ENCODE measurements at places on chromosomes 11 and 22.

DNA sequence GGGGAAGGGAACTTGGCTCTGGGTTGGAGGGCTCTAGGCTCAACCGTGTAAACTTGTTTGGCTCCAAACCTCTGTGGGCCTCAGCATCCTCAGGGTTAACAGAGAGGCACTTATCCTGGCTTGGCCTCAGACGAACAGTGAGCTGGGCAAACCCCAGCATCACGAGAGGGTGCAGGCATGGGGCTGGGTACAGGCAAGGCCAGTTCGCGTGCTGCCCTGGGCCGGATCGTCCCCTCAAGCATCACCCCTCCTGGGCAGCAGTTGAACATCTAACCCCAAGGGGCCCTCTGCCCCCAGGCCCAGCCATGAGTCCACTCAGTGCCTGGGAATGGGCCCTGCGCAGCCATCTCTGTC lies 1.9 kb downstream of the EHBP1L1 start:
- no peak for DNase-seq

DNA sequence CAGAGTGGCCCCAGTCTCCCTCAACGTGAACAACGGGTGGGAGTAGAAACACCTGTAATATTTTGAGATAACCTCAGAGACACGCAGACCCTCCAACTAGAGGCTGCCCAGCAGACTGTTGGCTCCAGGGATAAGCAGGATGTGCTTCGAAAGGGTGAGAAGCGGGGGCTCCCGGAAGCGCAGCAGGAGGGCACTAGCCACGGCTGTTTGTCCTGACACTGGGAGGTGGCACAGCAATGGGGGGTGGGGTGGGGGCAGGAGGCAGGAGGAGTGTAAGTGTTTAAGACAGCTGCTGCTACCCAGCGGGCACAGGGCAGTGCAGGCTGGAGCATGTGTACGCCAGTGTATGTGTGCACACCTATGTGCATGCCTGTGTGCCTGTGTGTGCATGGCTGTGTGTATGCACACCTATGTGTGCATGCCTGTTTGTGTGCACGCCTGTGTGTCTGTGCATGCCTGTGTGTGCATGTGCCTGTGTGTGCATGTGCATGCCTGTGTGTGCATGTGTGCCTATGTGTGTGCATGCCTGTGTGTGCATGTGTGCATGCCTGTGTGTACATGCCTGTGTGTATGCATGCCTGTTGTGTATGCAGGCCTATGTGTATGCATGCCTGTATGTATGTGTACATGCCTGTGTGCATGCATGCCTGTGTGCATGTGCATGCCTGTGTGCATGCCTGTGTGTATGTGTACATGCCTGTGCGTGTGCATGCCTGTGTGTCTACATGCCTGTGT lies 154.7 kb downstream of the SHANK2 start:
- DNase-seq = no peak

- DNase-seq = no peak
Observed at GRCh38 chr11:61160487-61161189, 588 bp downstream of the VPS37C start.

DNA sequence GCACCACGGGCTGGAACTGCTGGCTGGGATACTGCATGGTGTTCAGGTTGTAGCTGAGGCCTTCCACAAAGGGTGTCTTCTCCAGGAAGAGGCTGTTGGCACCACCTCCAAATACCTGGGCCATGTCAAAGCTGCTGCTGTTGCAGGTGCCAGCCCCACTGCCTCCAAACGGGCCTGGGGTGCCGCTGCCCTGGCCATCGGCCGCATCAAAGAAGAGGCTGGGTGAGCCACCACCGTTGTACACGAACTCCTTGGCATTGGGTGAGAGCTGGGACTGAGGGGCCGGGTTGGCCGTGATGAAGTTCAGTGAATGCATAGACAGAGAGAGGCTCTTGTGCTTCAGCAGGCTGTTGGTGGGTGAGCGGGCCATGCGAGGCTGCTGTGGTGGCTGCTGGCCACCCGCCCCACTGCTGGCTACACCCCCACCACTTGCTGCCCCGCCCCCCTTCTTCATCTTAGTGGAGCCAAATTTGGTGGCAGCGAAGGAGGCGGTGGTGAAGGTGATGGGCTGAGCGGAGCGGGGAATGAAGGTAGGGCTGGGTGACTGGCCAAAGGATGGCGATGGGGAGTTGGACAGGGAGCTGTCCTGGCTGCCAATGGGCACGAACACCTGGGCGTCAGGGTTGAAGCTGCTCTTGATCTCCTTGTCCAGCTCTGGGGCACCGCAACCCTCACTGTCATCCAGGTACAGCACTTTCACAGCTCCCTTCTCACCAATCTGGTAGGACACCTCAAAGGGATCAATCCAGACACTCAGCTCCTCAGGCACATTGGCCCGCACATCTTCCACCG lies 10.1 kb downstream of the TOB2 start:
- no peak for DNase-seq

GRCh38 chr11:19552161-19552560 lies 160.5 kb upstream of the NAV2 start:
- no peak for DNase-seq

- DNase-seq = no peak
Observed at GRCh38 chr11:94909371-94909820, 64.0 kb downstream of the CWC15 start.

GRCh38 chr22:19196841-19197612 lies 18.5 kb upstream of the SLC25A1 start:
- DNase-seq = no peak

DNA sequence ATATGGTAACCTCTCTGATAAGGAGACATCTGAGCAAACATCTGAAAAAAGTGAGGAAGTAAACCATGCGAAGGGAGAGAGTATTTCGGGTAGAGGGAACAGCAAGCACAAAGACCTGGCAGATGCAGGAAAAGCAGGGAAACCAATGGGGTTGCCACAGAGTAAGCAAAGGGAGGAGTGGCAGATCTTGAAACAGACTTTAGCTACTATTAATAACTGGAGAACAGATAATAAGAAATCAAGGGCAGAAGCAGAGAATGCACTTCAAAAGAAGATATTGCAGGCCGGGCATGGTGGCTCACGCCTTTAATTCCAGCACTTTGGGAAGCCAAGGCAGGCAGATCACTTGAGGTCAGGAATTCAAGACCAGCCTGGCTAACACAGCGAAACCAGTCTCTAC lies 18.1 kb downstream of the MRTFA start:
- no peak for DNase-seq

GRCh38 chr22:17313626-17314025 lies 55.6 kb upstream of the CECR2 start:
- no peak for DNase-seq

DNA sequence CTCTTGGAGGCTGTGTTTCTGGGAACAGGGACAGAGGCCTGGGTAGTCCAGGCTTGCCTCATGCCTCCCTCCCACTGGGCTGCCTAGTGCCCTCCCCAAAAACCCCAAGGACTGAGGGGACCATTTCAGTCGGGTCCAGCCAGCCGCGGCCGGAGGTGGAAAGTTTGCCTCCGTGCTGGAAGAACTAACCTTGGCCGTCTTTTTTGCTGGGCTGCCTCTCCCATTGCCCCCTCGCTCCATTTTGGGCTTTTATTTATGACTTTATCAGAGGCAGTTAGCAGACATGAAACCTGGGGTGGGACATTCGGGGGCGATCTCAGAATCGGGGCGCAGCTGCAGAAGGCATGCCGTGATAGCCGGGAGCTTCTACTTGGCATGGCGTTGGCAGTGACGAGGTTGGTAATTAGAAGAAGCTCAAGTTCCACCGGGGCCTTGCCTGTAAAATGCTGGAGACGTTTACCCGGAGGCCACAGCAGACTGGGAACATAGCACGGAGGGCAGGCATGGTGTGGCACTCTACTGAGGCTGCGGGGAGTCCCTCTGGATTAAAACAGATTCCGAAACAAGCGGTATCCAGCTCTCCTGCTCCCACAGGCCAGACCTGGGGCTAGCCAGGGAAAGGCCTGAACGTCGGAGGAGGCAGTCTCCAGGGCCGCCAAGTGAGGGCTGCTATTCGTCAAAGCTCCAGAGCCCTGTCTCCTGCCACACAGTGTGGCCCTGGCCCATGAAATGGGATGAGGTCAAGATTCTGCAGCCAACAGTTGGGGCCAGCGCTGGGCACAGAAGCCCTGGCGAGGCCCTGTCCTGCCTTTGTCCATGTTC lies 76.4 kb upstream of the PPARA start:
- DNase-seq = no peak

GRCh38 chr22:38872831-38873248 lies 824 bp upstream of the CBX6 start:
- DNase-seq = no peak

DNA sequence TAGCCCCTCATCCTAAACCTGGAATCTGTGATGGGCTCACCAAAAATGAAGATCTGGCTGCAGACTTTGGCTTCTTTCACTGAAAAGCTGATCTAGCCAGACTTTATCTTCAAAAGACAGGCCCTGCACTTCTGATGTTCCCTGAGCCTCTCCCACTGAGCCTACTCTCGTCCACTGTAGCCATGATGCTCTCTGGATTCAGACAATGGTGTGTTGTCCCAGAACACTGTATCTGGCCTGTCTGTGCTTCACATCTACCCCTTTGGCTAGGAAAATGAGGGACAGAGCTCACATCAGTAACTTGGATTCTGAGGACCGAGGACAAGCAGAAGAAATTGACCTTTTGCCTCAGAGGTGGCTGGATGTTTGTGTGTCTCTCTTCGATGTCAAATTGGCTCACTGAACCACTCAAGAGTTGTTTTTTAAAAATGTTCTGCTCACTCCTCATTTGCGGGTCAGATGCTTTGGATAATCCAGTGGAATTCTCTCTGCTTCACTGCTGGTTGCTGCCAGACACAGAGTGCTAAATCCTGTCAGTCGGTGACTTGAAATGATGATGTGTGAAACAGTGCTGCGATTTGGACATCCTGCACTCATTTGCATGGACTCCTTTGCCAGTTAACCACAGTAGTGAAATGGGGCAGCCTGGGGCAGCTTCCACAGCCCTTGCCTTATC lies 67.5 kb downstream of the ARFGAP2 start:
- DNase-seq = no peak

GRCh38 chr11:133605482-133605881 lies 73.2 kb upstream of the OPCML start:
- DNase-seq = no peak

DNA sequence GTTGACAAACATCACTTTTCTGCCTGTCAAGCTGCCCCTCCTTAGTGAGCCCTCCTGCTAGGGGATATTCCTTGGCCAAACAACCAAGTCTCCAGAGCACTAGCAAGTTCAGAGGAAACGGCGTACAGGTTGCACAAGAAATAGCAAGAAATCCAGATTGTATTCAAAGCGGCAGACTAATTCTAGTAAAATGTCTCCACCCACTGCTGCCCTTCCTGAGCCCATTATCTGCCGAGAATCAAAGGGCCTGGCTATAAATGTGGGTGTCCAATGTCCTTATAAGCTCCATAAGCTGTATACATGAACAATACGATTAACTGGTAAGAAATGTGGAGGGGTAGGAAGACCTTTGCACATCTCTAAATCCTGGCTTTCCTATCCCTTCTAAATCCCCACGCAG lies 44.0 kb upstream of the AKIP1 start:
- no peak for DNase-seq

GRCh38 chr11:109425554-109425953 lies 3.6 kb downstream of the C11orf87 start:
- no peak for DNase-seq

GRCh38 chr11:117143390-117143789 lies 697 bp upstream of the PAFAH1B2 start:
- no peak for DNase-seq

GRCh38 chr11:110177086-110177456 lies 83.9 kb downstream of the ZC3H12C start:
- no peak for DNase-seq

DNA sequence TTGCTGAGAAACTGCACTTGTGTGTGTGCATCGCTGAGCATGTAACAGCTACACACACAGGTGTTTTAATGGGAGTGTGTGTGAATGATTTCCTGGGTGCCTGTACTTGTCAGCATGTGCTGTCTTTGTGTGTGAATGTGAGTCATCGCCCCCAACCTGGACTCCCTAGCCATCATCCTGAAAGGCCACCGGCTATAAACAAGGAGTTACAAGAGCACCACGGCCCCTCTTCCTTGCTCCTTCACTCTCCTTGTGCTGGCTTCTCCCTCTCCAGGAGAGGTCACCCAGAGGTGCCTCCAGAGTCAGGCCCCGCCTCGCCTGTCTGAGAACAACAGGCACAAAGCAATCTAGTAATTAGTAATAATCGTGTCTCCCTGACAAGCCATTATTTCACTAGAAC lies 419.2 kb downstream of the BUD13 start:
- no peak for DNase-seq

DNA sequence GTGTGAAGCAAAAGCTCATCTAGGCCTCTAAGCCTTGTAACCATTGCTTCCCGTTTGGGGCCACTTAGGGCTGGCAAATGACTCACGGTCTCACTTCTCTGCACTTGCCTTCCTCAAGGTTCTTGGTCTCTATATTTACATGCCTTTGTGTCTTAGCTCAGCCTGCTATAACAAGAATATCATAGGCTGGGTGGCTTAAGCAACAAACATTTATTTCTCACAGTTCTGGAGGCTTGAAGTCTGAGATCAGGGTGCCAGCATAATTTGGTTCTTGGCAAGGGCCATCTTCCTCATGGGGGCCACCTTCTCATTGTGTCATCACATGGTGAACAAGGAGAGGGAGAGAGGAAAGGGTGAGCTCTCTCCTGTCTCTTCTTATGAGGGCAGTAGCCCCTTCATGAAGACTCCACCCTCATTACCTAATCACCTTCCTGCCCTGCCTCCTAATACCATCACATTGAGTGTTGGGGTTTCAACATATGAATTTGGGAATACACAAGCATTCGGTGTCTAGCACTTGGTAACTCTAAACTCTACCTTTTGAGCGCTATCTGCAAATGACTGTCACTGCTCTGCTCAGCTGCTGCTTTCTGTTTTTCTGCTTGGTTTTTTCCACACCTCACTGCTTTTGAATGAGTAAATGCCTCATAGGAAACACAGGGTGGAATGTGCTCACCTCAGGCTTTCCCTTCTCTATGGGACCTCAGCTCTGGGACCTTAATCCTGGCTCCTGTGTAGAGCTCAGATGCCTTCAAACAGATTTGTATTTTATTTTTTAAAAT lies 16.2 kb upstream of the ME3 start:
- DNase-seq = no peak

DNA sequence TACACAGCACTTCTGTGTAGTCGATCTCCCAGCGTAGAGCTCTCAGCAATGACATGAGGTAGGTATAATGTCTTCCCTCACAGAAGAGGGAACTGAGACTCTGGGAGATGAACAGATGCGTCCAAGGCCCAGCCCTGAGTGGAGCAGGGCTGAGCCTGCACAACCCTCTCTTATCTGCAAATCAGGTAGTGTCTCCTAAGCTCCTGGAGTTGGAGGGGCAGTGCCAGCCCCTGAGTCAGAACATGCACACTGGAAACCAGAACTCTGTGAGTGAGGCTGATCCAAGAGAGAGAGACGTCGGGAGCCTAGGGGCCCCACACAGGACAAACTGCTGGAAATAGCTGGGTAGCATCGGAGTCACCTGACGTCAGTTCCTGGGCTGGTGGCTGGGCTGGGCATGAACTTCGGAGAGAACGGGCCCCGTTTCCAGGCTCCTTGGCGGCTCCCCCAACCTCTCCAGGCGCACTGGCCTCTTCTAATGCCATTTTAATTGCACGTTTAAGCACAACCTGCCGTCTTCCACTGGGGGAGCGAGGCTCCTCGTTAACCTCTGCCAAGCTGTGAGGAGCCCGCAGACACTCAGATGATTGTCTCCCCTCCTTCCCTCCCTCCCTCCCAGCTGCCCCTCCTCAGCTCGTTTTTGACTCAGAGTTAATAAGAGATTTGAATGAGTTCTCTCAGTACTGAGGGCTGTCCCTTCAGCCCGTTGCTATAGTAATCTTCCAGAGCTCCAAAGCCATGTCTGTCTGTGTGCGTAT lies 191.2 kb upstream of the TBCEL start:
- DNase-seq = no peak

Data from GM12892 (cell line).